Astrocyte of the cerebellum (primary cell): ENCODE measurements at places on chromosomes 4 and X.

DNA sequence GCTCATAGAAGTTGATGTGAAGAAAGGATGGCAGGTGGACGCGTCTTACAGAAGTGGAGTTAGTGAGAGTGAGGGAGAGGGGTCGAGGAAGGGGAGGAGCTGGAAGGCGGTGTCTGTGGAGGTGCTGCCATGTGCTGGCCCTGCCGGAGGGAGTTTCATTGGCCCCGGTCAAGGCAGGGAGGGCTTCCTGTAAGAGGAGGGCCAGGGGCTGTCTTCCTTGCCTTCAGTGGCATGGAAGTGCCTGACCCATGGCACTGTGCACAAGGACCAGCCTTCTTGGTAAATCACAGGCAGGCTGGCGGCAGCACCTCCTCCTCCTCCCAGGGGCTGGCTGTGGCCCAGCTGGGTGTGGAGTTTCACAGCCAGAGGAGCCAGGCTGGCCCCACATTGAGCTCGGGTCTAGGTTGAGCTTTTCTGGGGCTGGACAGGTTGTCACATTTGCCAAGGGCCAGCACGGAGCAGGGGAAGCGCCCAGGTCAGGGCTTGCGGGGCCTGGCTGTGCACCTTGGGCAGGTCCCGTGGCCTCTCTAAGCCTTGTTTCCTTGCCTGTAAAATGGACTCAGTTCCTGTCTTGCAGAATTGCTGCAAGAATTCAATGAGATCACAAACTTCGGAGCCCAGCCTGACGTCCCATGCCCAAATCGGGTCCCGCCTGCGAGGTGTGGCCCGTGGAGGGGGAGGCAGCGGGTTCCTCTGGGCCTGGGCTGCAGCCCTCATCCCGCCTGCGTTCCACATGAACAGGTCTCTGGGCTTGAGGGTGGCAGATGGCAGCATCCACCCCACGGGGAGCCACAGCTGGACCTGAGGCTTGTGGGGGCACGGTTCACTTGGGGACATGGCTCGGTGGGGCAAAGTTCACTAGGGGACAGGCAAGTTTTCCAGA, 7.0 kb downstream of the HTRA3 start:
- no peak for DNase-seq

DNA sequence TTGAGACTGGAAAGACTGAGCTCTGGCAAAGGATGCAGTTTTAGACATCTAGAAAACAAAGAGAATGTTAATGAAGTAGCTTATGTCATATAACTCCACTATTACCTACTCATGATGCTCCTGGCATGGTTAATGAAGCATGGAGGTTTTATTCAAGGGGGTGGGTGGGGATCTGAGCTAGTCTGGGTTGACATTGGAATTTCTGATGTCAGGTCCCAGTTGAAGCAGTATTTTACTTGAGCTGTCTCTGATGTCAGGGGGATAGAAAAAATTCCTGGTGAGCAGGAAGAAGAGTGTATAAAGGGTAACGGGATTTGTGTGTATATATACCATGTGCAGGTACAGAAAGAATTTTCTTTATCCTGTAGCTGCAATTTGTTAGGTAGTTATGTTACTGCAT, 102.0 kb downstream of the ELOVL6 start:
- DNase-seq, result no peak

- DNase-seq, result no peak
These were observed 941.2 kb upstream of the TENM3 start for GRCh38 chr4:181301735-181302710.

GRCh38 chr4:82626251-82626868, 64.6 kb upstream of the TMEM150C start:
- DNase-seq, result no peak

DNA sequence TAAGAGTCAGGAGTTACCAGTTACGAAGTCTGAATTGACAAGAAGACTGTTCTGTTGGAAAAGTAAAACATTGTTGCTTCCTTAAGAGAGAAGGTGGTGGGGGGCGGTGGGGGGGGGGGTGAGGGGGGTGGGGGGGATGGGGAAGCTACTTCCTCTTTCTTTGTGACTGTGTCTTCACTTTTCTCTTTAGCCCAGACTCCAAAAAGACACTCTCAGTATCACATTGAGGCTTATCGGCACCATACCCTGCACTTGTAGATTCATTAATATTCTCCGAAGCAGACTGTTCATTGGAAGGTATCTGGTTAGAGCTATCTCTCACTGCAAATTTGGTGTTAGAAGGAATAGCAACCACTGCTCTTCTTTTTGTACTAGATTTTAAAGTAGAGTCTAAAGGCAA, 94.5 kb upstream of the IL13RA1 start:
- DNase-seq, result no peak

DNA sequence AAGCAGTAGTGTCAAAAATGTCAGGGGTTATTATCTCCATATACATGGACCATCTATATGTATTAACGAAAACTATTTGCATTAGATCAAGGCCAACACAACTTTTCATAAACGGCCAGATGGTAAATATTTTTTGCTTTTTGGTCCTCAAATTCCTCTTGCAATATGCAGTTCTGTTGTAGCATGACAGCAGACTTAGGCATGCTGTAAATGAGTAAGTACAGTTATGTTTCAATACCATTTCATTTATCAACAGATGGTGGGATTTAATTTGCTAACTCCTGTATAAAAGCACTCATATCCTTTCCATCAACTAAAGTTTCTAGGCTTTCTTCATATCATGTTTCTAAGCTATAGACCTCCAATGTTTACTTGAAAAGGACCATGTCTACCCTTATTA, 208.1 kb downstream of the ANKRD50 start:
- no peak for DNase-seq

DNA sequence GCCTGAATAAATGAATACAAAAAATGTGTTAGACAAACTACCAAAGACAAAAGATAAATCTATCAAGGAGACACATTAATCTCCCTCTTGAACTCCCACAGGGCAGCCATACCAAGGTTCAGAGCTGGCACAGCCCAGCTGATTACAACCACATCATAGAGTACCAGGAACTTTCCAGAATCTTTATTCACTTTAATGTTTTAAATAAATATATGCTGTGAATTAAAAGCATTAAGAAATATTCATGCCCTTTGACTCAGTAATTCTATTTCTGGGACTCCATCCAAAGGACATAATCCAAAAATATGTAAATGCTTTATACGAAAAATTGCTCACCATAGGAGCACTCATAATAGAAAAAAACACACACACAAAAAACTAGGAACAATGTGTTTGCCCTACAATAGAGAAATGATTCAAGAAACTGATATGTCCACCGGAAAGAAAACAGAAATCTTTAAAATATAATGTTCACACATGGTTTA, 126.0 kb downstream of the LDB2 start:
- peak; percentile 36 for DNase-seq

DNA sequence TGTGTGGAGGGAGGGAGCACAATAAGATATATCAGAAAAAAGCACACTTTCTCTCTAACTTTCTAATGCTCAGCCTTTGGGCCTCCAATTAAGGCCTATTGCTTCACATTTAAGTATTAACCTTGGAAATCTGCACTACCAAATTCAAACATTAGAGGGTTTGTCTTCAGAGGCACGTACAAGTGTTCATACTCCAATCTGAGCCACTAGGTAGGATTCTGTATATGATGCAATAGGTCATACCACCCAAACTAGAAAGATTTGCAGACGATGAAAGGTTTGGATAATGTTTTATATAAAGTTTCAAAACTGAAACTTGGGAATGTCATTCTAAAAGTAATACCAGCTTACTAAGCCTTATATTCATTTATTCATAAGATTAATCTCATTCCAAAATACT, 106.4 kb downstream of the MID1 start:
- no peak for DNase-seq

DNA sequence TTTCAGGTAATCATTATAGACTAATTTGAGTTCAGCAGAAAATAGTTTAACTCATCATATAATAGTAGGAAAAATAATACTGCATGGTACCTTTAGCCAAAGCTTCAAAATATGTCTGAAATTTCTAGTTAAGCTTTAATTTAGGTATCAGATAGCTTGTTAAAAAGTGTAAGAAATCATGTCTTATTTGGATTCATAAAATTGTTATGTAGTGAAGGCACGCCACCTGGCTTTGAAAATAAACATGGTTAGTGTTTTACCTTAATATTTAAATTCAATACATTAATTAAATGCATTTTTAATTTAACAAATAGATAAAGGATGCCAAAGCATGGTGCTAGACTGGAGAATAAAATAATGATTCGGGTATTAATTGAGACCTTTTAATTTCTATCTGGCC, 211.4 kb downstream of the FSTL5 start:
- no peak for DNase-seq

DNA sequence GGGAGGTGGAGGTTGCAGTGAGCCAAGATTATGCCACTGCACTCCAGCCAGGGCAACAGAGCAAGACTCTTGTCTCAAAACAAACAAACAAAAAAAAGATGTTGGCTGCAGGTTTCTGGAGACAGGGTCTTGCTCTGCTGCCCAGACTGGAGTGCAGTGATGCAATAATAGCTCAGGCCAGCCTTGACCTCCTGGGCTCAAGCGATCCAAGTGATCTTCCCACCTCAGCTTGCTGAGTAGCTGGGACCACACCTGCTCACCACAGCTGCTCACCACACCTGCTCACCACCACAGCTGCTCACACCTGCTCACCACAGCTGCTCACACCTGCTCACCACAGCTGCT, 29.9 kb upstream of the CPLX1 start:
- DNase-seq, result no peak

GRCh38 chr4:149884046-149884445, 68.4 kb upstream of the IQCM start:
- DNase-seq, result no peak

GRCh38 chr4:45284400-45285085, 558.2 kb upstream of the GNPDA2 start:
- DNase-seq, result no peak

- DNase-seq, result no peak
These were observed 63.9 kb downstream of the USP26 start for GRCh38 chrX:133033010-133033409.

DNA sequence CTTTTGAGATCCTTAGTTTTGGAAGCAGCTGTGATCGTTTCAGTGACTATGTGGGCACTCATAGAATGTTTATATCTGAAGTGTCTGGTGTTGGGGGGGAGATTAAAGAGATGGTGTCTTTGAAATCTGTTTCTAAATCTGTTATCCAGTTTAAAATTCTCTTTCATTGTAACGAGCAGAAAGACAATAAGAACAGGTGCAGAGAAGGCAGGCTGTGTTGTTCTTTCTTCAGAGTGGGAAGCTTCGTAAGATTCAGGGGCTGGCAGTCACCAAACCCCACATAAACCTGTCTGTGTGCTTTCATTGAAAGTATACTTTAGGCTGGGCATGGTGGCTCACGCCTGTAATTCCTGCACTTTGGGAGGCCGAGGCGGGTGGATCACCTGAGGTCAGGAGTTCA, 16.3 kb upstream of the DHRSX start:
- DNase-seq, result no peak

DNA sequence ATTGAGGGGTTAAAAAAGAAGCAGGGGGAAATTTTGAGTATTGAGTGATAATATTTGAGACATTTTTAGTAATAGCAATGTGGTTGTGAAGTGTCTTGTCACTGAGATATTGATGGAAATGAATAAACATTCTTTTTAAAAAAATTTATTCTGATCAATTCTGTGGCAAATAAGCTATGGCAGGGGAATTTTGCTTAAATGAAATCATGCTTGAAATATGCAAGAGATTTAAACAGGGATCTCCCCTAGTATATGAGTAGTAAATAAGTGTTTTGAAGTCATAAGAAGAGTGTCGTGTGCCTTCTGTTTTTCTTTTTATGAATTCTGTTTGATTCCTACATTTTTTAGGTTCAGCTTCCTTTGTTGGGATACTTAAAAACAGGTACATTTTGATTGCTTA, 23.2 kb downstream of the IL15 start:
- no peak for DNase-seq

DNA sequence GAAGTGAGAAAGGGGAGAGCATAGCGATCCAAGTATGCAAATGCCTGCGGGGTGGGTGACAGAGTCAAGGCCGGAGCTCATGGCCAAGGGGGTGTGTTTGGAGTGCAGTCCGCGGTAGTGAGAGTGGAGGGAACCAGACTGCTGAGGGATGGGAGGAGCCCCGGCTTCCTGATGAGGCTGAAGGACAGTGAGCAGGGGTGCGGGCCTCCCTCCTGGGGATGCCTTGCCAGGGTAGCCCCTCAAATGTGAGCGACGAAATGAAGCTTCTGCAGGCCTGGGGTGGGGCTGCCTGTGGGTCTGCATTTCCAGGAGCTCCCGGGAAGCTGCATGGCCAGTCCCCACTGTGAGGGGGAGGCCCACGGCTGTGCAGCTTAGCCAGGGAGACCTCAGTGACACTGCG, 45.0 kb downstream of the PSAPL1 start:
- no peak for DNase-seq

GRCh38 chr4:141797966-141798365, 161.6 kb downstream of the IL15 start:
- DNase-seq, result no peak

- DNase-seq, result no peak
These were observed 411.2 kb downstream of the SPOCK3 start for GRCh38 chr4:166823126-166823525.

- no peak for DNase-seq
These were observed 481.7 kb upstream of the ATOH1 start for GRCh38 chr4:93346840-93347239.

- no peak for DNase-seq
These were observed 42.8 kb downstream of the ADRA2C start for GRCh38 chr4:3809028-3809427.

DNA sequence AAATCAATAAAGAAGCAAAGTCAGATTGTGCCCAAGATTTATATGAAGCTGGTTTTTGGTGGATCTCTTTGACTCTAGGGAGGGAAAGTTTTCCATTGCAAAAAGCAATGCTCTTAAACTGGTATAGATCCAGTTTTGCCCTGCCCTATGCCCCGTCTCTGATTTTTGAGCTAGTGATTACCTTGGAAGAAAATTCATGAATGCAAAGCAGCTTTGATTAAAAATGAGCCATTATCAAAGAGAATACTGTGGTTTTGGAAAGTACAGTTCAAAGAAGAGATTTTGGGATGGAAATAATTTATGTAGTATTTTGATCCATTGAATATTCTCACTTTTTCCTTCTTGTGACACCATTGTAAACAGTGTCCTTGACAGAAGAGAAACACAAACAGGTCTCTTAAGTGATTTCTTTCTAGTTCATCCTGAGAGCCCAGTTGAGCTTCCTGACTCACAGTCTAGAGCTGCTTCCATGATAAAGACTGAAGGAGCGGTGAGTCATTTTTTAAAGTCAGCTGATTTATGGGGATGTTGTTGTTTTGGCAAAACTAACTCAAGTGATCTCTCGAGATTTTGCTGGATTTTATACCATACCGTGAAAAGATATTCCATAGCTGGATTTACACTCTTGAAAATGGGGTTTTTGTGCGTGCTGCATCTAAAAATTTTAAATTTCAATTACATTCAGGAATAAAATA, 76.7 kb downstream of the AFF1 start:
- peak; percentile 53 for DNase-seq
